ENCODE measurements at places on chromosomes 12 and 14. TPM values are rescaled to one million over a fixed set of nuclear protein-coding genes. Genes with fewer than 3 reads are reported as not detected.

DNA sequence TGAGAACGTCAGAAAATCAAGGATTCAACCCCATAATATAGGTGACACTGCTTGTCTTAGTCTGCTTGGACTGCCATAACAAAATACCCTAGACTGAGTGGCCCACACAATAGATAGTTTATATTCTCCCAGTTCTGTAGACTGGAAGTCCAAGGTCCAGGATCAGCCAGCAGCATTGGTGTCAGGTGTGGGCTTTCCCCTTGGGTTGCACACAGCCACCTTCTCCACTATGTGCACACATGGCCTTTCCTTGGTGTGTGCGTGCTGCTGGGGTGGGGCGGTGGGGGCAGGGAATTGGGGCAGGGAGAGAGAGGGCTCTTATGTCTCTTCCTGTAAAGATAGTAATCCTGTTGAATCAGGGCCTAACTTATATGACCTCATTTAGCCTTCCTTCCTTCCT is 106.4 kb downstream of the SLC25A47 start:
- no peak for DNase-seq

DNA sequence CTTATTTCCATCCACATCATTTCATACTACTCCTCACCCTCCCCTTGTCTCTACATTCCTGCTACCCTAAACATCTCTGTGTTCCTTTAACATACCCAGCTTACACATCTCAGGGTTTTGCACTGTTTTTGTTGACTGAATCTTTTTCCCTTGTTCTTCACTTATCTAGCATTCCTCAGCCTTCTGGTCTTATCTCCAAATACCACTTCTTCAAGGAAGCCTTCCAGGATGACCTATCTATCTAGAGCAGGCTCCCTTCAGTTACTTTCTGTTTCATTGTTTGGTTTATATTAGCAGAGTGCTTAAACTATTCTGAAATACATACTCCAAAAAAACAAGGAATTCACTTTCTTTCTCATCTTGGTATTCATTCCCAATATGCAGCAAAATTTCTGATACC is 353.1 kb downstream of the NAV3 start:
- no peak for DNase-seq

- no peak for DNase-seq
Observed at GRCh38 chr12:70314145-70314544, 51.9 kb upstream of the KCNMB4 start.

DNA sequence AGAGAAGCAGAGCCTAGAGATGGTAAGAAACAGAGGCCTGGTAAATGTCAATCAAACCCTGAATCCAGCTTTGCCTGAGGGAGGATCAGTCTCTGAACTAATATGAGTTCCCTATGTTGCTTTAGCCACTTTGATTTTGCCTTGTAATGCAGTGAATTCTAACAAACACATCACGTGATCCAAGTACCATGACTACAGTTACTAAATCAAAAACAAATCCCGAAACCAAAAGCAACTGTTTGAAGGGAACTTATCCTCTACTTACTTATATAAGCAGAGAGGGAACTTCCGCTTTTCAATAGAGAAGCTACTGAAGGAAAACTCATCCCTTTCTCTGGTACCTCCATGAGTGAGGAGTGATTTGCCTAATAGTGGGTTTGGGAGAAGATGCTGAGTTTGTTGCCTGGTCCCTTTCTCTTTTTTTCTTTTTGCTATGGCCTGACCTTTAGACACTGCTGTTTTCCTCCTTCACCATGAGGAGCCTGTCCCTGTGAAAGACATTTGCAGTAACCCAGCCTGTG is 7.7 kb upstream of the PPTC7 start:
- DNase-seq: peak; percentile 79

GRCh38 chr14:92040431-92041051 is 682 bp upstream of the TRIP11 start:
- DNase-seq: peak; percentile 60

DNA sequence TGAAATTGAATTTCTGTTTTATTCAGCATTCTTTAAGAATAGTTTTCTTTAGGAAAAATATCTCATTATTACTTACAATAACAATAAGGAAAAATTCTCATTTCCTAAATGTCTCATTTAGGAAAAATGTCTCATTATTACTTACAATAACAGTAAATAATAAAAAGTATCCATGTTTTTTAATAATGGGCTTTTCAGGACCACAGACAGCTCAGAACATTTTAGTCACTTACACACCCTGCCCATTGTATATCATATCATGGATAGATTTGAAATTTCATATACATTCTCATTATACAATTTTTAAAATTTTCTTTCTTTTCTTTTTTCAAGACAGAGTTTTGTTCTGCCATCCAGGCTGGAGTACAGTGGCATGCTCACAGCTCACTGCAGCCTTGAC is 58.9 kb downstream of the ASCL1 start:
- DNase-seq: no peak

DNA sequence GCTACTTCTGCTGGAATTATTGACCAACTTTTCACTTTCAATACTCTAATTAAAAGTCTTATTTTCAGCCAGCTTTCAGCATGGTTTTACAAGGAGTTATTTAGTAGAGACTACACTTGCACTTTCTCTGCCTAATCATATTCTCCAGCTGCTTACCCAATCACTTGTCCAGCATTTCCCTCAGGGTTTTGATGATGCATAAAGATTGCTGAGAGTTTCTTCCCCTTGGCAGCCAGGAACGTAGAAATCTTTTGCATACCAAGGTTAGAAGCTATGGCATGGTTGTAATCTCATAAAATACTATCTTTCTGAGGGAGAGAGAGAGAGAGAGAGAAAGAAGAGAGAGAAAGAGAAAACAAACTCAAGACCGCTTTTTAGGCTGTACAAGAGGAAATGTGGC is 10.8 kb downstream of the OR4Q3 start:
- no peak for DNase-seq

DNA sequence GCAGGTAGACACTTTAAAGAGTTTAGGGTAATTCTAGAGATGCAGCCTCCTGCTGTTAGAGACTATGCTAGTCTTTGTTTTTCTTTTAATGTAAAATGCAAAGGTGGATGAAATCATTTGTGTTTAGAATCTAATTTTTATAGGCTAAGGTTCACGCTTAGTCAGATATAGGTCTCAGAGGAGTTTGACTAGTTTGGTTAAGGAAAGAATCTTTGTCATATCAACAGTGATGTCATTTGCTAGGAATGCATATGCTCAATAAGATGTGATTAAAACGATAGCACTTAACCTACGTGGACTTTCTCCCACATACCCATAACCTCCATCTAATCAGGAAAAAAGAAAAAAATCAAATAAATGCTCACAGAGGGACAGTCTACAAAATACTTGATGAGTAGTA is 859.3 kb upstream of the ATXN7L3B start:
- no peak for DNase-seq

GRCh38 chr12:114547636-114548035 is 136.3 kb downstream of the TBX3 start:
- no peak for DNase-seq

- DNase-seq: no peak
Observed at GRCh38 chr14:69670093-69670492, 58.7 kb downstream of the SUSD6 start.

Gene DICER1
- 28.2 TPM for total RNA-seq

Gene LTBP2
- 441 TPM for total RNA-seq

Gene TMED8
- total RNA-seq: 7.5 TPM

Gene DPPA3
- total RNA-seq: not detected

Gene NXPH4
- total RNA-seq: 5.7 TPM

Gene LRRC10
- not detected for total RNA-seq

Gene OTOGL
- total RNA-seq: 1.3 TPM

Gene WNT1
- total RNA-seq: not detected

Gene CMA1
- not detected for total RNA-seq

Gene MYF6
- not detected for total RNA-seq
